Dermis microvascular lymphatic vessel endothelial cell (primary cell): ENCODE measurements at places on chromosomes 5 and 9. TPM values are rescaled to one million over a fixed set of nuclear protein-coding genes. Genes with fewer than 3 reads are reported as not detected.

PKD2L2 gene
- not detected in 2 replicates for total RNA-seq

SLC6A3 gene
- total RNA-seq, result not detected in 2 replicates

PTGS1 gene
- total RNA-seq, result 1.0 and 1.8 TPM in 2 replicates

NR6A1 gene
- total RNA-seq, result 0.77 and 1.4 TPM in 2 replicates

PTPRD gene
- total RNA-seq, result 0.89 and 1.8 TPM in 2 replicates

OLFM1 gene
- 16.2 and 30.0 TPM in 2 replicates for total RNA-seq
